LoVo (cell line): ENCODE measurements at places on chromosomes 4 and X.

GRCh38 chr4:10577508-10578426, 106.8 kb downstream of the CLNK start:
- no peak for DNase-seq

DNA sequence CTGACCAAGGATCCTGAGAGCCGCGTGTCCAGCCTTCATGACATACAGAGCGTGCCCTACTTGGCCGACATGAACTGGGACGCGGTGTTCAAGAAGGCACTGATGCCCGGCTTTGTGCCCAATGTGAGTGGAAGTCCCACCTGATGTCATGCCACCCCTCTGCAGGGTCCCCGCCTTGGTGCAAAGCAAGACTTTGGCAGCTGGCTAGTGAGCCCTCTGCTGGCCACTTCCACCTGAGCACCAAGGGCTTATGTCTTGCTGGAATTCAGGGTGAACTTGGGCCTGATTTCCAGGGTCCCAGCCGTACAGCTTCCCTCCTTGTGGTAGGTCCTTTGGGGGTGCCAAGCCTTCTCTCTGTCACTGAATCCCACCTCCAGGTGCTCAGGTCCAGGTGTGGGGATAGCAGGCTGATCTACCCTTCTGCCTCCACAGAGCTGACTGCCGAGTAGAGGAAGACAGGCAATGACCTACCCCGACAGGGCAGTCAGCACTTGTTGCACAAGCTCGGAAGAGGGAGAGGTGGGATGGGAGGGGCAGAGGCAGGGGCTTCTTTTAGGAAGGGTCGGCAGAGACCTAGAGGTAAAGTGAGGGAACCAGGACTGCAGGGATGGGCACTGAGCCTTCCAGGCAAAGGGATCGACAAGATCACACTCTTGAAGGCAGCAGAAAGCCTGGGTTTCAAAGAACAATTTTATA, 248.1 kb downstream of the EVC2 start:
- DNase-seq: peak; percentile 4

- no peak for DNase-seq
These were observed 162.5 kb upstream of the GALNT7 start for GRCh38 chr4:173005912-173006633.

GRCh38 chr4:158871335-158871724, 102.5 kb downstream of the FNIP2 start:
- no peak for DNase-seq

DNA sequence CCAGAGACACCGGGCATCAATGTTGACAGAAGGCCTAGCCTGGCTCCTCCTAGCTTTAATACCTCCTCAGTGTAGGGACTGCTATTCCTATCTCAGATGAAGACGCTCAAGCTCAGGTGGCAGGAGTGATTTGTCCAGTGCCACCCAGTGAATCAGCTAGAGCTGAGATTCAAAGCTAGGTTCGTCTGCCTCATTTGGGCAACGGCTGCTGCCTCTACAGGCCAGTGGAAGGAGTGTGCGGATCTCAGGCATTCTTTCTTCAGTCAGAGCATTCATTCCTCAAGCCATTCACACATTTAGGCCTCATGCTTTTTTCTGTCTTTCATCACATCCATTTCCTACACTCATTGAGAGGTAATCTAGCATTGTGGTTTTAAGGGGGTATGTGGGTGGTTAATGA, 7.3 kb downstream of the TSR2 start:
- DNase-seq: no peak

DNA sequence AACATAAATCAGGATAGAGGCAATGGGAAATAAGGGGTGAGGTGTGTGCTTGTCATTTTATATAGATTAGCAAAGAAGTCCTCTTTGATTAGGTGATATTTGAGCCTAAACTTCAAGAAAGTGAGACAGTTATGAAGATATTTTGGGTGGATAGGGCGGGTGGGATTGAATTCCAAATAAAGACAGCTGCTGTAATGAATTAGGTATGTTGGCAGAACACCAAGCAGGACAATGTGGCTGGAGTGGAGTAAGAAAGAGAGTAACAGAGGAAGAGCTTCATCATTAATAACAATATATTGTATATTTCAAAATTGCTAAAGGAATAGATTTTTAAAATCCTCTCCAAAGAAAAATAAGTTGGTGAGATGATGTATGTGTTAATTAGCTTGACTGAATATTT, 91.0 kb upstream of the CENPE start:
- no peak for DNase-seq

- DNase-seq: no peak
These were observed 155.7 kb downstream of the SLC4A4 start for GRCh38 chr4:71494539-71494938.

- DNase-seq: no peak
These were observed 28.1 kb downstream of the SHISA3 start for GRCh38 chr4:42425146-42426065.

GRCh38 chr4:128381748-128382559, 94.3 kb upstream of the PGRMC2 start:
- DNase-seq: no peak

DNA sequence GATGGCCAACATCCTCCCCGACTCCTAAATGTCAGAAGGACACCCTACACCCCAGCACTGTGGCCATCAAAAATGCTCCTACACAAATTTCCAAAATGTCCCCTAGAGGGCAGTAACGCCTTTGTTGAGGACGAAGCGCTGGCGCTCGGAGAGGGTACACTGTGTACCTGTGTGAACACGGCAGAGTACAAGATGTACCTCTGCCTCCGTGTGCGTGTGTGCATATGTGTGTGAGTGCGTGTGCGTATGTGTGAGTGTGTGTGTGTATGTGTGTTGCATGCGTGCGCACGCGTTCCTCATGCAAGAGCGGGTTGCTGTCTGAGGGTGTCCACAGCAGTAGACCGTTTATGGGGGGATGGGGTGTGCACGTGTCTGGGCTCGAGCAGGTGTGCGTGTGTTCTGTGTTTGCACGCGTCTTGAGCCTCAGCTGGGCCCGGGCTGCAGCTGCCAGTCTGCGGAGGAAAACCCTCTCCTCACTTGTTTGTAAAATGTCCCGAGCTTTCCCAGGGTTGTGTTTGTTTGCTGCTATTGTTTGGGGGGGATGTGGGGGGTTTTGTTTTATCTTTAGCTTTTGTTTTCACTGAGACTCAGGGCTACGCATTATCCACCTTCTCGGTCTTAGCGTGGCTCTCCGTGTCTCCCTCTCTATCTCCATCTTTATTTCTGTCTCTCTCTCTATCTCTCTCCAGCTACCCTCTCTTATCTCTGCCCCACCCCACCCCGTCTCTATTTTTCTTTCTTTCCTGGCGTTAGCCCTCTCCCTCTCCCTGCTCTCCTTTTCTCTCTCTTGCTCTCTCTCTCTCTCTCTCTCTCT, 10.4 kb upstream of the TSPYL2 start:
- peak; percentile 61 for DNase-seq

DNA sequence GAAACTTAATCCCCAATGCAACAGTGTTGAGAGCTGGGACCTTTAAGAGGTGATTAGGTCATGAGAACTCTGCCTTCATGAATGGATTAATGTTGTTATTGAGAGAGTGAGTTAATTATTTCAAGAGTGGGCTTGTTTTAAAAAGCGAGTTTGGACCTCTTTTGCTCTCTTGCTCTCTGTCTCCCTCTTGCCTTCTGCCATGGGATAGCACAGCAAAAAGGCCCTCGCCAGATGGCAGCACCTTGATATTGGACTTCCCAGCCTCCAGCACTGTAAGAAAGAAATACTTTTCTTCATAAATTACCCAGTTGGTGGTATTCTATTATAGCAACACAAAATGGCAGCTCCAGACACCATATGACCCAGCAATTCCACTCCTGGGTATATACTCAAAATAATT, 7.0 kb upstream of the ATP6AP2 start:
- peak; percentile 13 for DNase-seq

GRCh38 chr4:39792128-39792527, 94.2 kb downstream of the UBE2K start:
- no peak for DNase-seq

DNA sequence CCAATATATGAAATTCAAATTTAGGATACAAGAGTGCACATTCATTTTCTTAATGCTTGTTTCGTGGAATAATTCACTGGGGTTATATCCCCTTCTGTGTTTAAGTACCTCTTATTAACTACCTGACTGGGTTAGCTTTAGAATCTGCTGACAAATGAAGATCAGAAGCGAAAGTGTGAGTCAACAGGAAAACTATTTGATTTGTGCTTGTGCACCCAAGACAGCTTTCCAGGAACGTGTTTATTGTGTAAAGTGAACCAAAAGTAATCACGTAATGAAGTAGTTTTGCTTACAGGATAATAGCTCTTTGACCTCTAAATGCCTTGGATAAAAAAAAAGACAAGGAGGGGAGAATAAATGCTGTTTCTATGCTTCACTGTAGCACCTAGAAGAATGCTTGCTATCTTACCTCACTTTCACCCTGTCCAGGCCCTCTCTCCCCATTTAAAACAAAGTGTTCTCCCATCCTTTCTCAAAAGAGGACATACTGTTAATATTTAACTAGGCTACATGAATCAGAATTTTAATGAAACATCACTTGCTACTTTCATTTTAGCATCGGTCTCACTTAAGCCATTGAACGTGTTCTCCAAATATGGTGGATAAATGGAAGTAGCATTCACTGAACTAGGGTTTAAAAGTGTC, 141.9 kb downstream of the THOC2 start:
- no peak for DNase-seq

DNA sequence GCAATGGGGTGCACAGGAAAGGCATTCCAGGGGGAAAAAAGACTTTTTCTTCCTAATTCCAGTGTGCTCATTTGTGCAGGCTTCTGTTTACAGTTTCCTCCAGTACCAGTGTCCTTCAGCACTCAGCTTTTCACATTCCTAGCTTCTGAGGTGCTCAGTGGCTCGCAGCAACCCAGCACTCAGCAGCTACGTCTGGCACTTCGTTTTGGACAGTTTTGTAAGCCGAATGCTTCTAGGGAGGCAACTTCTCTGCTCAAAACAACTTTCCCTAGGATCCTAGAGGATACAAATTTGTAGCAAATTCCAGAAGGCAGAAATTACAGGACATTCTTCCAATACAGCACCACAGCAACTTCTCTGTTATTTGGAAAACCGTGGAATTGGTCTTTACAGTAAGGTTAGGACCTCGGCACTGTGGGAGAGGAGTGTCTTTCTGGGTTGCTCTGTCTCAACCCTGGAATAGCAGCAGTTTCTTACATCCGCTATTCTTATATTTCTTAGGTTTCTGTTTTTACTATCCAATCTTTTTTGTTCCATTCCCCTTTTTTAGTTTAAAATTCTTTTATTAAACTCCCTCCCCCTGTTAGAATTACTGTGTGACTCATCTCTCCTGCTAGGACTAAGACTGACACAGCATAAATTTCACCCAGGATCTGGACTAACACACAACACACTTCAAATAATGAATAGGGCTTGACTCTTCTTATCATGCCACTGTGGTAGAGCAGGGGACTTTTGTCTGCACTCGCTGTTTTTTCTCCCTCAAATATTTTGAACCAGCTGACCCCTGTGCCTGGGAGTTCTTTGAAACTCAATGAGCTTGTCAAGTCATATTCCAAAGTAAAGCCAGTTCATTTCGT, 1314.7 kb downstream of the FSTL5 start:
- DNase-seq: no peak

GRCh38 chr4:99807666-99808065, 9.0 kb upstream of the DAPP1 start:
- no peak for DNase-seq

- DNase-seq: no peak
These were observed 14.1 kb upstream of the RTL3 start for GRCh38 chrX:78673246-78673645.

- no peak for DNase-seq
These were observed 1.5 kb downstream of the BMP3 start for GRCh38 chr4:81031796-81032551.

- no peak for DNase-seq
These were observed 132.2 kb upstream of the NDP start for GRCh38 chrX:44105228-44105913.

GRCh38 chrX:45765281-45765680, 564.6 kb upstream of the DIPK2B start:
- no peak for DNase-seq

DNA sequence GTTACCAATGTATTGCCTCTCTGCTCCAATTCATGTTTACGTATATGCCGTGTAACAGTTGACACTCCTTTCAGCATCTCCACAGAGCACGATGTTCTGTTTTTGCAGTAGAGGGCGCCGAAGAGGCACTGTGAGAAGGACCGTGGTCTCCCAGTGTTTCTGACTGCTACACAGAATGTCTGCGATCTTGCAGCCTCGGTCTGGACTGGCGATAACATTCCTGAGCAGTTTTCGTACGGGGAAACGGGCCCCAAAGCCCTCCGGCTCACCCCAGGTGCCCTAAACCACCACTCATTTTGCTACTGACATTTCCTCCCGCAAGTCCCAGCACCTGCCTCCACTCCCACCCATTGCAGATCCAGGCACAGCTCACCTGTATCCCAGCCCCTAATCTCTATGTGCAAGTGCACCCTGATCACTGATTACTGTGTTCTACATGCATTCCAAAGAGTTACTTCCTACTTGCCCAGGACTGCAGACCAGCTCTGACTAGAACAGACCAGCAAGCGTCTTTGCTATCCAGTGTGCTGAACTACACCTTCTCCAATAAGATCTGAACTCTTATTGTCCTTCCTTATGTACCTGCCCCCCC, 12.4 kb upstream of the NFXL1 start:
- peak; percentile 62 for DNase-seq
